Sigmoid colon (tissue), 7 donors: ENCODE measurements at places on chromosomes 11 and 22. TPM values are rescaled to one million over a fixed set of nuclear protein-coding genes. Genes with fewer than 3 reads are reported as not detected.

GRCh38 chr11:106277484-106277883, 200.0 kb downstream of the AASDHPPT start:
- H3K4me1 ChIP-seq, result no peaks in the 10 kb centered on the region
- H3K27ac ChIP-seq, result no peak overlapping the region
- no peak overlapping the region for H3K4me3 ChIP-seq
- H3K27me3 ChIP-seq, result no peaks in the 10 kb centered on the region
- no peaks in the 10 kb centered on the region for H3K36me3 ChIP-seq
- DNase-seq, result no peak

DNA sequence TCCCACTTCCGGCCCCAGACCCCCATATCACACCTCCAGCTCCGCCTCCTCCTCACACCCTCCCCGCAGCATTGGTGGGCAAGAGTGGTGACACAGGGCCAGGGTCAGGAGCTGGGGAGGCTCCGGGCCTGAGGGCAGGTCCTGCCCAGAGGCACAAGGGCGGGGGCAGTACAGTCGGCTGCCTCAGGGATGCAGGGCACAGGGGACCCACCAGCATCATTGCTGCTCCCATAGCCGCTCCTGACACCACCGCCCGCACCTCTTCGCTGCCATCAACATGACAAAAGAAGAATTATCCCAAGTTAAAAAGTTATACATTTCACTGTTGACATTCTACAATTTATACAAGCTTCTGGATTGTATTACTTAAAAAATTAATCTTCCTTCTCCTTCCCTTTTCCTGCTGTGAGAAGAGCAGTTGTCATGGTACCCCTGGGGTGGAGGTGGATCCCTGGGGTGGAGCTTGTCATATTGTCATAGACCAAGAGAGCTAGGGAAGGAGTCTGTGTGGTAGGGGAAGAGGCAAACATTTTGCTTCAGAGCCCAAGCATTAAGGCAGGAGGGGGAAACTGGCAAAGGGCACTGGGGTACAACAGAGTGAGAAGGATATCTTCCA, 4.1 kb downstream of the SBF2 start:
- DNase-seq, result no peak
- no peaks in the 10 kb centered on the region for H3K27me3 ChIP-seq
- no peak overlapping the region for H3K4me3 ChIP-seq
- H3K27ac ChIP-seq, result no peak overlapping the region
- peaks cover 51% of the 10 kb centered on the region for H3K4me1 ChIP-seq
- H3K36me3 ChIP-seq, result no peaks in the 10 kb centered on the region

- peaks cover 31% of the 10 kb centered on the region for H3K36me3 ChIP-seq
- no peaks in the 10 kb centered on the region for H3K4me1 ChIP-seq
- no peak overlapping the region for H3K4me3 ChIP-seq
- H3K27ac ChIP-seq, result peak overlapping the region; percentile 66
- no peaks in the 10 kb centered on the region for H3K27me3 ChIP-seq
Observed at GRCh38 chr11:116928845-116929244, 91.4 kb upstream of the APOA1 start.

DNA sequence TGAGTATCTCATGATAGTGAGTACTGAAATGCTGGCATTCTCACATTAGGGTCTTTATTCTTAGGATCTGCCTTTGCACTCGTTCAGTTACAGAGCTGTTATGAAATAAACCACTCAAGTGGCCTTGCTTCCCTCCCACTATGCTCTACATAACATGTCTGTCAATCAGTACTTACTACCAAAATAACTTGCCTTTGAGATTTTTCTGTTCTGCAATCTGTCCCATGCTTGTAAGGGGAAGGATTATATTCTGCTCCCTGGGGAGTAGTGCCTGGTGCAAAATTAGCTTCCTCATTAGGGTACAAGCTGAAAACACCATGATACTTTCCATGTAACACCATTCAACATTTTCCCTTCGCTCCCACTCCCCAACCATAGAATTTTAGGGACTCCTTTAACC, 1.9 kb upstream of the GRAP2 start:
- no peaks in the 10 kb centered on the region for H3K27me3 ChIP-seq
- no peaks in the 10 kb centered on the region for H3K36me3 ChIP-seq
- DNase-seq, result no peak
- H3K4me3 ChIP-seq, result no peak overlapping the region
- no peaks in the 10 kb centered on the region for H3K4me1 ChIP-seq
- no peak overlapping the region for H3K27ac ChIP-seq

- no peak overlapping the region for H3K4me3 ChIP-seq
- no peaks in the 10 kb centered on the region for H3K27me3 ChIP-seq
- no peak overlapping the region for H3K27ac ChIP-seq
- peak; percentile 50 for DNase-seq
Observed at GRCh38 chr11:12053606-12054361, 45.4 kb upstream of the DKK3 start.

GRCh38 chr11:369336-370018, at the start of gene B4GALNT4:
Gene B4GALNT4, plus strand, starts transcription at chr11:369499. Its CDS starts 305 bp downstream, at chr11:369804.
- H3K4me3 ChIP-seq, result peak within 1 kb of the TSS; percentile 47
- no peaks in the 10 kb centered on the region for H3K36me3 ChIP-seq
- peaks cover 16% of the 10 kb centered on the region for H3K27me3 ChIP-seq
- peak within 1 kb of the TSS; percentile 31 for H3K27ac ChIP-seq
- DNase-seq, result no peak
- H3K4me1 ChIP-seq, result peaks cover 10% of the 10 kb centered on the region

DNA sequence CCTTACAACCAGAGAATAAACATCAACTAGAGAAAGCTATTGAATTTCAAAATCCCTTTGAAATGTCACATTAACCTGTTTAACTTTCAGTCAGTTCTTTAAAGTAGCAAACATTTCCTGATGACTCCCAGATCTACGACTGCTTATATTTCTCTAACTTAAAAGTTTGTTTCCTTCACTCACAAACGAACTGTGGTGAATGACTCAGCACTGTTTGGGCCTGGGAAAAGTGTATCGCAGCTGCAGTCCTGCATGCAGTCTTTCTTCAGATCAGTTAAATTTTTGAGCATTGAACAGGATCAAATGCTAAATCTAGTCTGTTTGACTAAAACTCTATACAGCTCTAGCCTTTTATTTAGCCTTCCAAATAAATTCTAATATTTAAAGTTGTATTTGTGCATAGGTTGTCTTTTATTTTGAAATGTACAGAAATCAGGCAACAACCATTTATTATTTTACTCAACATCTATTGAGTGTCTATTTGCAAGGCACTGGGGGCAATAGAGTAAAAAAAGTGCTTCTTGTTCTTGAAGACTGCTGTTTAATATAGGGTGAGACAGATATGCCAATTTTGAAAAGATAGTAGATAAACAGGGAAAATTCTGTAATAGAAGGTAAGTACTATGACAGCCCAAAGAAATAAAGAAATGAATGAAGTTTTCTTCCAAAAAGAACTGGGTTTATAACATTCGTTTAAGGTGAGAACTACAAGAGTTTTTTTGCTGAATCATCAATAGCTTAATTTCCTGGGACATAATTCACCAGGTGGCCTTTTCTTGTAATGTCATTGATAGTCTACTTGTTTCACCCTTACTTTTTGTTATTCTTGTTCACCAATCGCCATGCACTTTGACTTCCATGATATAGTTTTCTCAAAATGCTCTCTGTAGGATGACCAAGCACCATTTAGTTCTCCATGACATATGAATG, 235.4 kb downstream of the METTL15 start:
- H3K27ac ChIP-seq, result no peak overlapping the region
- H3K36me3 ChIP-seq, result no peaks in the 10 kb centered on the region
- no peak overlapping the region for H3K4me3 ChIP-seq
- no peaks in the 10 kb centered on the region for H3K27me3 ChIP-seq

DNA sequence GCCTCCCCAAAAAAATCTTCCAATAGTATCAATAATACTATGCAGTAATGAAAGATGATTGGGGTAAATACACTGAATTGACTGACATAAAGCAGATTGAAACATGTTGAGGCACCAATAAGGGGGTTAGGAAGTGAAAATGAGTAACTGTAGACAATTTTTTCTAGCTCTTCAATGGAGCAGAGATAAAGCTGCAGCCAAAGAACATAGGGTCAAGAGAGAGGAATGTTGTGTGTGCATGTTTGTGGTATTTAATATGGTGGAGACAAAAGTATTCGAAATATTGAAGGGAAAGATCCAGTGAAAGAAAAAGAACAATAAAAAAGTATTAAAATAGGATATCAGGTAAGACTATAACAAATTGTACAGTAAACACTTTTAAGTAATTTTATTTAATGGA, 450.0 kb upstream of the CCDC179 start:
- H3K36me3 ChIP-seq, result no peaks in the 10 kb centered on the region
- no peak overlapping the region for H3K27ac ChIP-seq
- H3K4me1 ChIP-seq, result no peaks in the 10 kb centered on the region

GRCh38 chr22:29351891-29352290, 36.4 kb upstream of the RASL10A start:
- no peaks in the 10 kb centered on the region for H3K27me3 ChIP-seq
- peaks cover 79% of the 10 kb centered on the region for H3K36me3 ChIP-seq
- no peak overlapping the region for H3K27ac ChIP-seq
- no peak overlapping the region for H3K4me3 ChIP-seq

DNA sequence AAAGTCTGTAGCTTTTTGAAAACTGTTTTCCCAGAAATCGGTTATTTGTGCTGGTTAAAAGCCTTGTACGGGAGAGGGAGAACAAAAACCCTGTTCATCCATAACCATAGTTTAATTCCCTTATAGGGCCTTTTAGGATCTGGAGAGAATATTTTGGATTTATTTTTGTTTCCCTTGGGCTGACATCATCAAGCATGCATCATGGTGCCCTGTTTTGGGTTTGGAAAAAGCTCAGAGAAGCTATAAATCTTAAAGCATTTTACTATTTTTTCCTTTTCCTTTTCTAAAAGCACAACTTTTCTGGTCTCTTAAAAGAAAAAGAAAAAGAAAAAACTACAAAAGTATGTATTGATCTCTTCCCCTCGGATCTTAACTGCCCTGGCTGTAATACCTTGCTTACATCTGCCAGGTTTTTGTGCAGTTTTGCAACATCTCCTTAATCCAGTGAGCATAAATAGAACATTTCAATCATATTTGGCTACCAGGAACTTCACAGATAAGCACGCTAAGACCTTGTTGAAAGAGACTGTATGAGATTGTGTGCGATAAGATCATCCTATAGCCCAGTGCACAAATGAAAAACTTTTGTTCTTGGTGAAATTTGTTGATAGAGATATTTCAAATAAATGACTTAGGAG, 88.0 kb downstream of the ZBTB16 start:
- no peaks in the 10 kb centered on the region for H3K27me3 ChIP-seq
- H3K4me3 ChIP-seq, result no peak overlapping the region
- peaks cover 96% of the 10 kb centered on the region for H3K4me1 ChIP-seq
- no peak for DNase-seq
- H3K36me3 ChIP-seq, result no peaks in the 10 kb centered on the region
- peak overlapping the region; percentile 73 for H3K27ac ChIP-seq

- H3K27ac ChIP-seq, result no peak overlapping the region
- H3K27me3 ChIP-seq, result no peaks in the 10 kb centered on the region
- no peak for DNase-seq
- no peak overlapping the region for H3K4me3 ChIP-seq
- no peaks in the 10 kb centered on the region for H3K36me3 ChIP-seq
Observed at GRCh38 chr11:84691830-84692229, 935.3 kb downstream of the DLG2 start.

GRCh38 chr22:23269441-23270211, 89.3 kb downstream of the BCR start:
- H3K36me3 ChIP-seq, result peaks cover 27% of the 10 kb centered on the region
- peak overlapping the region; percentile 61 for H3K27ac ChIP-seq
- H3K4me3 ChIP-seq, result no peak overlapping the region

DNA sequence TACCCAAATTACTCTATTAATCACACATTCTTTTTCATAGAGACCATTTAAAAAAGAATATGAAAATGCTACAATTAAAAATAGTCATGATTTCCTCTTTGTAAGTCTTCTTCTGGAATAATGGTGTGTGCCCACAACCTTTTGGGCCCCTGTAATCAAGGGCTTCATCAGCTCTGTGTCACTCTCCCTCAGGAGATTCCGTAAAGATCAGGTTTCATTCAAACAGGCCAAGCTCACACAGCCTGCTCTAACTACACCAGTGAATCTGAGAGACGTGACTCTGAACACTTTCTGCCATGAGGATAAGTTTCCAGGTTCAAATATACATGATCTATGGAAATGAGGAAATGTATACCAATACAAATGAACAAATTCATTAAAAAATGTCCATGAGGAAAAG, 9.5 kb downstream of the DRICH1 start:
- H3K36me3 ChIP-seq, result peaks cover 4% of the 10 kb centered on the region
- H3K4me3 ChIP-seq, result no peak overlapping the region

- H3K4me1 ChIP-seq, result no peaks in the 10 kb centered on the region
- H3K36me3 ChIP-seq, result peaks cover 39% of the 10 kb centered on the region
- peak; percentile 99 for DNase-seq
Observed at GRCh38 chr22:31102441-31103081, 4.8 kb downstream of the SELENOM start.

GRCh38 chr11:71066311-71066710, 186.1 kb downstream of the SHANK2 start:
- H3K36me3 ChIP-seq, result no peaks in the 10 kb centered on the region
- H3K4me1 ChIP-seq, result no peaks in the 10 kb centered on the region
- H3K27me3 ChIP-seq, result peaks cover 15% of the 10 kb centered on the region
- no peak overlapping the region for H3K4me3 ChIP-seq
- no peak overlapping the region for H3K27ac ChIP-seq

DNA sequence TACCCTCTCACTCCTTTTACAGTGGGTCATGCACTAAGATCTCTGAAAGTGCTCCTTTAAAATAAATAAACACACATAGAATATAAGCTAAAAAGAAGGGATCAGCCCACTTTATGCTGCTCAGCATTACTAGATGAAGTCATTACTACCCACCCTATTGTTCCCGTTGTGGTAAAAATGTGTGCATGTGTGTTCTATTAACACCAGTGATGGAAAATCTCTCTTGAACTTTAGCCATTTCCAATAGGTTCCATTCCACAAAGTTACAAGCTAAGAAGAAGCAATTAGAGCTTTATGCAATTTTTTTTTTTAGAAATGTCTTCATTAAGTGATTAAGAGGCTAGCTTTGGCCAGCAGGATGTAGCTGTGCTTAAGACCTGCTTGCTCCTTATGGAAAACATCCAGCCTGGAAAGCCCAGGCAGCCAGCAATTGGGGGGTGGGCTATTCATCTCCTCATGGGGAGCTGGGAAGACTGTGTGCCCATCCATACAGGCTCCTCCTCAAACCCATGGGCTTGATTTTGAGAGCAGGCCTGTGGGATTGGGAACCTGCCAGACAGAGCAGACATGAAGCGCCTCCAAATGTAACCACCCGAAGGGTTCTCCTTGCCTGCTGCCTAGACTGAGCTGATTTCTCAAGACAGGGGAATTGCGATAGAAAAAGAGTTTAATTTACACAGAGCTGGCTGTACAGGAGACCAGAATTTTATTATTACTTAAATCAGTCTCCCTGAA, 92.9 kb upstream of the PARVA start:
- H3K27me3 ChIP-seq, result no peaks in the 10 kb centered on the region
- no peak overlapping the region for H3K27ac ChIP-seq
- no peaks in the 10 kb centered on the region for H3K36me3 ChIP-seq
- DNase-seq, result no peak

ZNF215 gene
- 1.1 TPM for total RNA-seq

PPP6R3 gene
- 157 TPM for total RNA-seq

PAAF1 gene
- total RNA-seq, result 19.9 TPM

TEAD1 gene
- 176 TPM for total RNA-seq

NXPE2 gene
- not detected for total RNA-seq

KLHL35 gene
- not detected for total RNA-seq
